Activated T-helper 1 cell treated with Interleukin-2 at 50 U/mL for 16 hours (primary cell): ENCODE measurements at places on chromosomes 5 and 9.

DNA sequence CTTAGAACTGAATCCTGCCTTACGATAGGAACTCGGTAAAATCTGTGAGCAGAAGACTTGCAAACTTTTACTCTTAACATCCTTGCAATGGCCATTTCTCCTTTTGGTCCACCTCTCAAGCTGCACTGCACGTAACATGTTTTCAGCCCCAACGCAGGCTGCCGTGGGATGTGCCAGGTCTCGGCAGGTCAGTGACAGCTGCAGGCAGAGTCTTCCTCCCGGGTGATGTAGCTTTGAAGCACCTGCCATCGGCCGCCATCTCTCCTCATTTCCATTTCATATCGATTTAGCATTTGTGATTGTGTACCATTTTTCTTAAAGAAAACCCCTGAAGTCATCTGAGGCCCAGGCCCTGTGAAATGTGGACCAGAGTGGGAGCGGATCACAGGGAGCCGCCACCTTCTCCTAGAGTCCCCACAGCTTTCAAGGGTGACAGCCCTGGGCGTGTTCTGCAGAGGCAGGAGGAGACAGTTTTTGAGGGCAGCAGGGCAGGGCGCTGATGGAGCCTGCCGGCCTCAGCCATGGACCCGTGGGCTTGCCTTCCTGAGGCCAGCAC lies 25.8 kb upstream of the LPCAT1 start:
- DNase-seq, result no peak

DNA sequence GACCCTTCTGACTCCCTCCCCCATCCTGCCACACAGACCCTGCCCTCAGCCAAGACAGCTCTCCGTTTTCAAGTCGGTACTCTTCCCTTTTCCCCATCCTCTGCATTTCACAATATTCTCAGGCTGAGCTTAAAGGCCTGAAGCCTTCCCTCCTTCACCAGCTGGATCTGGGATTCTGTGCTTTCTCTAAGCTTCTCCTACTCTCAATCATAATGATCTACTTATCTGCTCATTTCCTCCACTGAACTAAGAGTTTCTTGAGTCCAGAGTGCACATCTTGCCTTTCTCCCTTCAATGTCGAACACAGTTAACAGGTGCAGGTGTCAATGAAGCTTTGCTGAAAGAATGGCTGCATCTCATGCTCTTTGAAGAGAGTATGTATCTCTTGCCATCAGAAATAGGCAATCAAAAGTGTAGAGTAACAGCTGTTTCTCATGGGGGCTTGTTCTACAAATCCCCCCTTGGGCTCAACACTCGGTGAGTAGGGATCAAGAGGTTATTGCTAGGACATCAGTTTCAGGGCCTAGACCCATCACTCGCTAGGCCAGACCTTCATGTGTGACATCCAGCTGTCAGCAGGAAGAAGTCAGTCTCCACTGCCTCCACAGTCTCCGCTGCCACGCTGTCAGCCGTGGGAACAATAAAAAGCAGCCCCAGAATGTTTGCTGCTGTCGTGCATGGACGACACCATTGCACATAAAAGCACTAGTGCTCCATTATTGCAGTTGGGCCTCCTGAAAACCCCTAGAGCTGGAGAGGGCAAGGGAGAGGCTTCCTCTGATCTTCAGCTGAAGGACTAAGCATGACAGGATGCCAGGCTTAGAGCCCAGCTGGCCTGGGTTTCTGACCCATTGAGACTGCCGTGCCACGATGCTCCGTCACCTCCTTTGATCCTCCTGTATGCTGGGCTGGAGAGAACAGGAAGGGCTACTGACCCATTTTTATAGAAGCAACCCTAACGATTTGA lies 23.7 kb downstream of the TRAF1 start:
- no peak for DNase-seq

DNA sequence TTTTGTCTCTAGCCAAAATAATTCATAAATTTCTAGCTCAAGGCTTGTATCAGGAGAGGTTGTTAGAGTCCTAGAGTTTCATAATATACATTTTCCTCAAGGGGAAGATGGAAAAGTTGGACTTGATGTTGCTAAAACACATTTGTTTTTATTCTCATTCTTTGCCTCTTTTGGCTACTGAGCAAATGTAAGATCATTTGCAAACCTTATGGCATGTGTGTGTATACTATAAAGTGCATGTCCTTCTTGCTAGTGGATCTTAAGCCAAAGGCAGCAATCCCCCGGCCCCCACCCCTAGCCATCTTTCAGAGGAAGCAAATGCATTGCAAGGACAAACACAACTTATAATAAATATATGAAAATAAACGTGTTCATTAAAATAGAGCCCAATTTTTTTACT lies 43.0 kb downstream of the ADAMTSL1 start:
- DNase-seq, result no peak

- no peak for DNase-seq
Observed at GRCh38 chr5:52896534-52897237, 92.5 kb upstream of the ITGA2 start.

- no peak for DNase-seq
Observed at GRCh38 chr5:159452480-159453167, 122.3 kb upstream of the IL12B start.

DNA sequence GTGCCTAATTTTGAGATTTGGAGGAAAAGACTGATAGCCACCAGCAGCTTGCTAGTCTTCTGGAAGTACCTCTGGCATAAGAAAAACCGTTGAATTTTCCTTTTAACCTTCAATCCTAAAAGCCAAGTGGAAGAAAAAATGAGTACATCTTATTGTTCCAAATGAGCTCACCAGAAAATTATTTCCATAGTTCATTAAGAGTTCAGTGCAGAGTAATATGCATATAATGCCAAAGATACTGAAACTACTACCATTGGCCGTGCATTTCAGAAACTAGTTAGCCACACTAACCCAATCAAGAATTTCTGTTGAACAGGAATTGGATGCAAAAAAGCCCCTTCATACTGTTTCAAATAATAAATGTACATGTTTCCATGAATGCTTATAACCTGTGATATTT lies 607.9 kb downstream of the KCTD16 start:
- DNase-seq, result no peak

- no peak for DNase-seq
Observed at GRCh38 chr5:131999441-132000240, 11.8 kb downstream of the ACSL6 start.

- no peak for DNase-seq
Observed at GRCh38 chr5:125298258-125298657, 551.8 kb upstream of the ZNF608 start.

DNA sequence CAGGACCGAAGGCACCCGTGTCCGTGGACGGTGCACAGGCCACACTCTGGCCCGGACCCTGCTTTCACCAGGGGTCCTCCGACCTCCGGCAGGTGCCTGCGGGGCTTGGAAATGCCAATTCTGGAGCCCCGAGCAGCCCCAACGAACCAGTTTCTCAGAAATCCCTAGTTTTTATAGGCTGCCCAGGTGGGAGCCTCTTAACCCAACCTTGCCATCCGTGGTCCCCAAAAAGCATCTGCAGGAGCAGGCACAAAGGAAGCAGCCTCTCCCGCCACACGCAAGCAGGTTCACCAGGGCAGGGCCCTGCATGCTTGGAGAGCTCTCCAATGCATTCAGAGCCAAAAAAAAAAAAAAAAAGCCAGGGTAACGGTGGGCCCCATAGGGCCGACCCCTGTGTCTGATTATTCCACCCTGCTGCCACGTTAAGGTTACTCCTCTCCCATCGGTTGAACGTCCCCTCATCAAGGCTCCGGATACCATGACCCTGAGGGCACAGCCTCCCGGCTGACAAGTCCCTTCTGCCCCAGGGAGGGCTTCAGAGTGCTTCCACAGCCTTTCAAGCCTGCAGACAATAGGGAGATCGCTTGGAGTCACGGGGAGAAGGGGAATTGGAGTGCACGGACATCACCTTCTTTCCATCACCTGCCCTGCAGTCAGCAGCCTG lies 796 bp upstream of the TPRN start:
- DNase-seq, result no peak

DNA sequence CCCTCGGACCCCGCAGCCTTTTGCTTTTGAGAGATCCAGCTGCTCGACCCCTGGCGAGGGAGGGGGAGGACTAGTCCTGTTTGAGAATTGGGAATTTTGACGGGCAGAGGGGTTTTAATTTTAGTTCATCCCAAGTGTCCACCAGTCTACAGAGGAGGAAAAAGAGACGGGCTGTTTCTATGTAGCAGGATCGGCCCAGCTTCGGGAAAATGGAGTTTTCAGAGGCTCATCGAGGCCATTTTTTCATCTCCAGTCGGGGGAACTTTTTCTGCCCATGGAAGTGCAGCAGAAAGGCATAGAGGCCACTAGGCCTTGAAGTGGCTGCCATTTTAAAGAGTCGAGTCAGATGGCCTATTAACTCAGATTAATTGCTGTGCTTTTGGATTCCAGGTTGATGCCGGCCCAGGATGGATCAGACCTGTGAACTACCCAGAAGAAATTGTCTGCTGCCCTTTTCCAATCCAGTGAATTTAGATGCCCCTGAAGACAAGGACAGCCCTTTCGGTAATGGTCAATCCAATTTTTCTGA lies 1.2 kb downstream of the NSD1 start:
- DNase-seq, result no peak

- DNase-seq, result no peak
Observed at GRCh38 chr9:117302487-117302886, 112.4 kb downstream of the ASTN2 start.

GRCh38 chr5:180315762-180316212 lies 23.9 kb upstream of the MAPK9 start:
- peak; percentile 61 for DNase-seq

DNA sequence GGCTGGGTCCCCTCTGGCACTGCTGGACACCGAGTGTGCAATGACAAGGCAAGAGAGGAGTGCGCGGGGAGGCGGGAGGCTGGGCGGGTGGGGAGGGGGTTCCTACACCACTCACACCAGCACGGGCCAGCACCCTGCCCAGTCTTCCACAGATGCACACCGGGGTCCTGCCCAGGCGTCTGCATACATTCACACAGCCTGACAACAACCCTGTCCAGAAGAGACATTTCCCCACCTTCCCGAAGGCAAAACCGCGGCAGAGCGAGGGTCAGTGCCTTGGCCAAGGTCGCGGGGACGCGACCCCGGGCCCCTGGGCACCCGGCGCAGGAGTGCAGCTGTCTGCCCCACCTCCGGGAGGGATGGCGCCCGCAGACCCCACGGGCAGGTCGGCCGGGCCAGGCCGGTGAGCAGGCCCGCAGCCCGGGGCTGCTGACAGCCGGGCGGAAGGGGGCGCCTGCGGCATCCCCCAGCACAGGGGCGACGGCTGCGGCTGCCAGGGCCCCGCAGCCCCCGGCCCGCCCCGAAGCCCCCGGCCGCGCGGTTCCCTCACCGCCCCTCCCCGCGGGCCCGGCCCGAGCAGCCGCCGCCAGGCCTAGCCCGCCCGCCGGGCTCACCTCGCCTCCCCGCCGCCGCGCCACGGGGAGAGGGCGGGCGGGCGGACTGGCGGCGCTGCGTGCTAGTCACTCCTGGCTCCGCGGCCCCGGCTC lies 496 bp downstream of the MAPK9 start:
- DNase-seq, result peak; percentile 15

DNA sequence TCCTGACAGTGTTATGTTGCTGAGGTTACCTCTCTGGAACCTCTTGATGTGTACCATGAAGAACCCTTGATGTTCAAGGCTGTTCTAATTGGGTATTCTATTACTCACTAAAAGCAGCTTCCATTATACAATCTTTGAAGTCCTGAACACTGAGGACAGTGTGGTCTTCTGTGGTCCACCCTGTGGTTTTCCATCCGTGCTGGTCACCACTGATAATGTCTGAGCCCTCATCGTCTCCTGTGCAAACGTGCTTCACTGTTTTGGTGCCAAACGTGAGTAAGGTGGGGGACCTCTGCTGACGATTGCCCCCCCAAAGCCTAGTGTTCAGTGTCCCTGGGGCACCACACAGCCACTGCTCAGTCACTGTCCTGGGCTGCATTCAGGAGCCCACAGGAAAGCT lies 259.7 kb upstream of the ANKRD55 start:
- no peak for DNase-seq

- no peak for DNase-seq
Observed at GRCh38 chr5:175840050-175840841, 31.1 kb upstream of the CPLX2 start.

DNA sequence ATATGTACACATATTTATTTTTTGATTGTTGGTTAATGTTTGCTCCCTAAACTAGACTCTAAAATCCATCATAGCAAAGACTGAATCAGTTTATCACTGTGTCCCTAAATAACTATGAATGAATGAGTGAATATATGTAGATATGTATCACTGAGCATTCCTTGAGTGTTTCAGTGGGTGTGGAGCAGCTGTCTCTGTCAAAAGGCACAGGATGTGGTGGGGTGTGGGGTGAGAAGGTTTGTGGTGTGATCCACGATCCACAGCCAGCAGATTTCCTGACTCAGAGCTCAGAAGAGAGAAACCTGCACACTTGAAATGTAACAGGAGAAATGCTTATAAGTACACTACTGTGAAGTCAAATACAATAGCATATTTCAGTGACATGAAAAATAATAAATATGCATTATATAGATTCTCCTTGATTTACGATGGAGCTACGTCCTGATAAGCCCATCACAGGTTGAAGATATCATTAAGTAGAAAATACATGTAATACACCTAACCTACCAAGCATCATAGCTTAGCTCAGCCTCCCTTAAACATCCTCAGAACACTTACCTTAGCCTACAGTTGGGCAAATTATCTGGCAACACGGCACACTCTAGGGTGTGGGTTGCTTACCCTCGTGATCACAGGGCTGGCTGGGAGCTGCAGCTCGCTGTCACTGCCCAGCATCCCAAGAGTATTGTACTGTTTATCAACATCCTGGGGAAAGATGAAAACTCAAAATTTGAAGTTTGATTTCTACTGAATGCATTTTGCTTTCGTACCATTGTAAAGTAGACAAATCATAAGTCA lies 287.0 kb downstream of the GAS1 start:
- no peak for DNase-seq

DNA sequence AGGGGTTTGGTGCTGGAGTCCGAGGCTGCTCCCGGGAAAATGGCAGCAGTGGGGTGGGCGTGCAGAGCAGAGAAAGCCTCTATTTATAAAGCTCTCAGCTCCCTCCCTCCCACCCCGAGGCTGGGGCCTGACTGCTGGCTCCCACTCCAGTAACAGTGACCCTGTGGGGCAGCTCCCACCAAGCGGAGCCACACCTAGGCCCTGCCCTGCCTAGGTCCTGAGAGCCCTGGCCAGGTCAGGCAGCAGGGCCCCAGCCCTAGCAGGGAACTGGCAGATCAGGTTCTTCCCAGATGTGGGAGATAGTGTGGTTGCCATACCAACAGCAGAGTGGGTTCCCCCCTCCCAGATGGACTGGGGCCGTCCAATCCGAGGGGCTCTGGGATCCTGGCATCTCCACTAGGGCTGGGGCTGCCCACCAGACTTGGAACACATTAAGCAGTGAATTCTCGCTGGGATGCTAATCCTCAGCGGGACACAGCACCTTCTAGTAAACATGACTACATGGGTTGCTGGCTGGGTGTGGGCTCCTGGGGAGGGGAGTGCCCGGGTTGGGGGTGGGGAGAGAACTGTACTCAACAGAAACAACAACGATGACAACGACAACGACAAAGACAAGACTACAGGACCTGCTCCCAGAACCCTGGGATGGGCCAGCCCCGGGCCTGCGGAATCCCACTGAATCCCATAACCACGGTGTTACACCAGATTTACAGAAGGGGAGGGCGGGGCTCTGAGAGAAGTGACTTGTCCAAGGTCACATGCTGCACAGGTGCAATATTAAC lies 1.5 kb downstream of the SH3GLB2 start:
- DNase-seq, result no peak
